Stimulated activated CD4-positive, alpha-beta T cell treated with anti-CD3 and anti-CD28 coated beads, Interleukin-15, amount 100 ng/mL, for 48 hours (primary cell): ENCODE measurements at places on chromosomes 4 and X.

- no peak for DNase-seq
Observed at GRCh38 chrX:42496239-42496638, 281.7 kb downstream of the PPP1R2C start.

- no peak for DNase-seq
Observed at GRCh38 chr4:84799318-84799717, 167.2 kb downstream of the WDFY3 start.

DNA sequence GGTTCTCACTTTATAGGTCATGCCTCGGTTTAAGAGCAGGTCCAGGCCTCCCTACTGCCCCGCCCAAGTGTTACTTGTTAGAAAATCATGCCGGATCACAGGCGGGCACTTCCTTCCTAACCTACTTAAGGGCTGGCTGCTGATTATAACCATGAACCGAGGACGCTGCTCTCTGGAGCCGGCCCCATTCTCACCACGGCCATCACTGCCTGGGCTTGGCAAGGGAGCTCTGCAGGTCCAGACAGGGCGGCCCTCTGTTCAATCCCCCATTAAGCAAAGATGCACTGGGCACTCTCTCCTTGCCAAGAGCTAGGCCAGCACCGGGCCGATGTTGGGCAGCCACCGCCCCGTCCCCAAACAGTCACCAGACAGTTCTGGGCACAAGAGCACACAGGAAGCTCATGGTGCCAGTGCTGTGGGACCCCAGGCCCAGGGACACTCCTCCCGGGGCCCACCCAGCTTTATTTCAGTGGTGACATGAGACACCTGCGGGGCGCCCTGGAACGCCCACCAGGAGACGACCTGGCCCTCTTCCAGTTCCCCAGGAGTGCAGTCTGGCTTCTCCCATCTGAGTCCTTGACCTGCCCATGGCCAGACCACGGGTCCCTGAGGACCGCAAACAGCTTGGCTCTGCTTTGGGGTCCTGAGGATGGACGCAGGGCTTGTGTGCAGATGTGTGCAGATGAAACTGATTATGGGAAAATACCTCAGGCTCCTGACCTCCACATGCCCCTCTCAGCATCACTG is 44.0 kb downstream of the ABLIM2 start:
- no peak for DNase-seq

DNA sequence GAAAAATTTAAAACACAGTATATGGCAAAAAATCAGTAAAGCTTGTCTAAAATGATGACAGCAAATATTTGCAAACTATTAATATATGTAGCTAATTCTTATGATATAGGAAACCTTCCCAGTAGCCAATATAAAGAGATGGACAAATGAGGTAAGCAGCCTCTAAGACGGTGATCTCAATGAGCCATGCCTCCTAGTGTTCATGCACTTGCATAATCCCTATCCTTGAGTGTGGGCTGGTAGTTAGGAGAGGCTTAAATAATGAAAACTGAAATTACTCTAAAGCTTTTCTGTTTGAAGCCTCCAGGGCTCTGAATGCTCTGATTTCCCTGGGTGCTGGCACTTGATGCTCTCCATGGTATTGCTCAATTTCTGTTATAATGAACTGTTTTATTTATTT is 24.6 kb upstream of the ARMCX4 start:
- no peak for DNase-seq

- no peak for DNase-seq
Observed at GRCh38 chr4:143023239-143023918, 161.3 kb upstream of the USP38 start.

- DNase-seq, result no peak
Observed at GRCh38 chrX:96683997-96684338, 674 bp upstream of the DIAPH2 start.

- DNase-seq, result no peak
Observed at GRCh38 chr4:159328766-159329165, 225.9 kb downstream of the RAPGEF2 start.

DNA sequence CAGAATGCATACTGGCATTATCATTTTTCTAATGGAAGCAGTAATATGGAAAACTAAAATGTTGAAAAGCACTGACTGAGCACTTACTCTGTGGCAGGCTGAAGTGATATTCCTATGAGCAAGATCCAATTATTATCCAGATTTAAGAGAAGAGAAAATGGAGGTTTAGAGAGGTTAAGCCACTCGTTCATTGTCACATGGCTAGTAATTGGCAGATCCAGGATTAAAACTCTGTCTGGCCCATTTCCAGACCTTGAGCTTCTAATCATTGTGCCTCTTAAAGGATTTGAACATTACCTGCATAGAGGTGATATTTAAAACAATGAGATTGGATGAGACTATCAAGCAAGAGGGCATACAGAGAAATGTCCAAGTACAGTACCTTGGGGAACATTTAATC is 80.6 kb downstream of the MFAP3L start:
- DNase-seq, result no peak

GRCh38 chr4:5706486-5707290 is 1.7 kb downstream of the EVC2 start:
- no peak for DNase-seq

DNA sequence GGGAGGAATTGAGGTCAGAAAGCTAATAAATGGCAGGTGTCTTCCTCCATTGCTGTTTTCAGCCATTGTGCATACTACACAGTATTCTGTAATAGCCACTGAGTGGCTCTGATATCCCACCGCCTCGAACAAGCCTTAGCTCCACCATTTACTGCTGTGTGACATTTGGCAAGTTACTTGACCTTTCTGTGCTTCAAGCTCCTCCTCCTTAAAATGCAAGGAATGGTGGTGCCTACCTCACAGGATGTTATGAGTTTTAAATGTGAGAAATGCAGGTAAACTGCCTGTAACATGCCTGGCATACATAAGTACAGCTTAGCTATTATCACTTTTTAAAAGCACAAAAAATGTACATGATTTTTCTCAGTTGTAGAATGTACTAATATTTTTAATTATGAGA is 421.0 kb downstream of the MAPK10 start:
- DNase-seq, result no peak

DNA sequence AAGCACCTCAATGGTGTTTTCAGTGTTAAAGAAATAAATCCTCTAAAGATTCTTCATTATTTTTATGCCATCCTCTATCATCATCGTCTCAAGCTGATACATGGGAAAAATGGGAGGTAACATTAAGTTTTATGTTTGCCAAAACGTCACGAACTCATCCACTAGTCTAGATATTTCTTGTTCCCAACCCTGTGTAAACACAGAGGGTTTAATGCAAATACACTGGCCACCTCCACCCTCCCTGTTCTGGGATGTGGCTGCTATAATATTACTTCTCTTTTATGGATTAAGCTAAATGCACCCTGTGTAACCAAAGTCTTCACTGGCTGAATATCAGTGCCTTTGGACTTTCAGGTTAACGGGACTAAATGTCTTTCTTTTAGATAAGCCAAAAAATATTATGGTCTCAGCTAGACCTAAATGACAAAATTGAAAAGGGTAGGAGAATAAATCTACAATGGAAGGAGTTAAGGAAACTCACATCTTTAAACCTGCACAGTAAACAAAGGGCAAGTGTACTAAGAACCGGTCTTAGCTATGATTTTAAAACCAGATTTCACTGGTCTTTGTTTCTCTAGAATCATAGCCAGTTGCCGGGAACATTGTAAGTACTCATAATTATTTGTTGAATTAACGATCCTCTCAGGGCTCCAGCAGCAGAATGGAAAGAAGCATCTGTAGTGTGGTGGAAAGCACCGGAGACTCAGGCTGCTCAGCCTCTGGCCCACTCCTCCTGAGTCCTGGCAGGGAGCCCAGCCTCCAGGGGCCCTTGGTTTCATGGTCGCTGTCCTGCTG is 103.5 kb upstream of the NOCT start:
- DNase-seq, result no peak

DNA sequence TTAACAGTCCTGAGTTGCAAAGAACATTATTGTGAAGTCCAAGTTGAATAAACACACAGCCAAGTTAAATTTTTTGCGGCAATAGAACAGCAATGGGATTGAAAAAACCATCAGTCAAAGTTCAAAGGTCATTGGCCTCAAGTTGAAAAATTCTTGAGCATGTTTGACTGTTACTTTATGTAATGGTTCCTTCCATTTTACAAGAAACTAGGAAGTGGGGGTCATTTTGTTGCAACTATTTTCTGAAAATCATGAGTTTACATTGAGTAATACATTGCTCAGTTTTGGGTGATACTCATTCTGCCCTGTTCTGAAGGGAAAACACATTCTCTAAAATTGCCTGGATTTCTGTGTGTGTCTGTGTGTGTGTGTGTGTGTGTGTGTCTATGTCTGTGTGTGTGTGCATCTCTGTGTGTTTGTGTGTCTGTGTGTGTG is 5.2 kb upstream of the IRF2 start:
- DNase-seq, result no peak

GRCh38 chr4:130053723-130054122 is 957.8 kb downstream of the C4orf33 start:
- no peak for DNase-seq

DNA sequence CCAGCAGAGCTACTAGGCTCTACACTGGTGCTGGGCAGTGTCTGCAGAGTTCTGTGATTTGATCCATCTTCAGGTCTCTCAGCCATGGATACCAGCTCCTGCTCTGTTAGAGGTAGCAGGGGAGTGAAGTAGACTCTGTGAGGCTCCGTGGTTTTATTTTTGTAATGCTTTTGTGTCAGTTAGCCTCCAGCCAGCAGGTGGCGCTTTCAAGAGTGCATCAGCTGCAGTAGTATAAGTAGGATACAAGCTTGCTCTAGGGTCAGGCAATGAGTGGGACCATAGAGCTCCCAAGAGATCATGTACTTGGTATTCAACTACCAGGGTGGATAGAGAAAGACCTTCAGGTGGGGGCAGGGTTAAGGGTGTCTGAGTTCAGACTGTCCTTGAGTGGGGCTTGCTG is 362.5 kb upstream of the TRAM1L1 start:
- peak; percentile 17 for DNase-seq

GRCh38 chr4:36852856-36853255 is 391.7 kb upstream of the NWD2 start:
- no peak for DNase-seq

- no peak for DNase-seq
Observed at GRCh38 chrX:140180585-140180984, 215.3 kb upstream of the CXorf66 start.

GRCh38 chrX:21658152-21658737 is at the start of gene KLHL34:
Gene KLHL34 (minus strand): TSS chrX:21658330. CDS start chrX:21657788, 542 bp downstream.
- DNase-seq, result no peak

DNA sequence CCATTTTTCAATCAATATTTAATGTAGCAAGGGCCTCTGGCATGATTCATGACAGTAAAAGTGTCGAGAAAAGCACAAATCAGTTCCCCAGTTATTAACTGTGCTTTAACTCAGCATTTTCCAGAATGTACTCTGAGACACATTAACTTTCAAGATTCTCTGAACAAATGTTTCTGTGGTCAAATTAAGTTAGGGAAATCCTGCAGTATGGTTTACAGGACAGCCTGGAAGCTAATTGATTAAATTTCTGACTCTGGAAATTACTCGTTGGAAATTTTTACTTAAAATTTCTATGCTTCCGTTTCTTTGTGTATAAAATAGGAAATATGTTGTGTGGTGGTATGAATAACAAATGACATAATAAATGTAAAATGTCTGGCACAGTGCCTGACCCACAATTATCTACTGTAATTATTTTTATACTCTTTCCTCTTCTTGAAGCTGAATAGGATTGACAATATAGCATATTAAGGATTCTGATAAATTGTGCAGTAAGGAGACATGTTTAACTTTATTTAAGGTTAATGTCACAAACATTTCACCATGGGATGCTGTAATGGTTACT is 33.7 kb downstream of the STK32B start:
- DNase-seq, result no peak
